Fibroblast of upper back skin (primary cell): ENCODE measurements at places on chromosomes 12 and 14.
A peak's percentile ranks its signal among the peaks of the same experiment; 100 is the strongest.

DNA sequence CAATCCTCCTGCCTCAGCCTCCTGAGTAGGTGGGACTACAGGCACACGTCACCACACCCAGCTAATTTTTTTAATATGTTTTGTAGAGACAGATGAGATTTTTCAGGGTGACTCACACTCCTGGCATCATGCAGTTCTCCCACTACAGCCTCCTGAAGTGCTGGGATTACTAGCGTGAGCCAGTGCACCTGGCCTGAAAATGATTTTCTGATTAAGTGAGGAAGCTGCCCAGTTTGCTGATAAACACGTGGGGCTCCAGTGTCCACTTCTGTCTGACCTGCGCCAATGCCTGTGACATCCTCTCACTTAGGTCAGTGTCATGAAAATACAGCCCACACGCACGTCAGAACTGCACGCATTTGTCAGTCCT, 37.0 kb upstream of the SFSWAP start:
- peak; percentile 13 for DNase-seq

- DNase-seq: peak; percentile 77
Observed at GRCh38 chr12:119178544-119179334, at the start of gene HSPB8. Gene HSPB8 (plus strand): TSS chr12:119178931. CDS start chr12:119179313, 382 bp downstream.

- DNase-seq: peak; percentile 84
Observed at GRCh38 chr12:65470256-65470655, 191.8 kb downstream of the MSRB3 start.

GRCh38 chr12:52389313-52390207, 4.1 kb upstream of the KRT84 start:
- DNase-seq: peak; percentile 22

DNA sequence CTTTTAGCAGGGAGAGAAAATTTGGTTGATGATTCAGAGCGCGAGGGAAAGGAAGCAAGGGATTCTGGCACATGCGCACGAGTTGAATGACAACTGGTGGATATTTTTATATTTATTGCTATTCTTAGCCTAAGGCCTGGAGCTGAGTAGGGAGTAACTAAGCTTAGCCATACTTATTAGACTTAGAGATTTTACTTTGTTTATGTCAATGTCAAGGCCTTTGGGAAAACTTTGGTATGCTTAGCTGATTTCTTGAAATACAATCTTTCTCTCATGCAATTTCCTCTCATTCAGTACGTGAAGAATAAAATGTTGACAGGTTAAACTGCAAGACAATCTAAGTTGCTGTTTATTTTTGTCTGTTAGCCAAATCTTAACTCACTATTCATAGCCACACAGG, 101.1 kb downstream of the CRADD start:
- DNase-seq: peak; percentile 87

- DNase-seq: no peak
Observed at GRCh38 chr12:12488296-12488695, 74.4 kb downstream of the DUSP16 start.

GRCh38 chr12:41486718-41487117, 298.6 kb downstream of the PDZRN4 start:
- DNase-seq: peak; percentile 85

DNA sequence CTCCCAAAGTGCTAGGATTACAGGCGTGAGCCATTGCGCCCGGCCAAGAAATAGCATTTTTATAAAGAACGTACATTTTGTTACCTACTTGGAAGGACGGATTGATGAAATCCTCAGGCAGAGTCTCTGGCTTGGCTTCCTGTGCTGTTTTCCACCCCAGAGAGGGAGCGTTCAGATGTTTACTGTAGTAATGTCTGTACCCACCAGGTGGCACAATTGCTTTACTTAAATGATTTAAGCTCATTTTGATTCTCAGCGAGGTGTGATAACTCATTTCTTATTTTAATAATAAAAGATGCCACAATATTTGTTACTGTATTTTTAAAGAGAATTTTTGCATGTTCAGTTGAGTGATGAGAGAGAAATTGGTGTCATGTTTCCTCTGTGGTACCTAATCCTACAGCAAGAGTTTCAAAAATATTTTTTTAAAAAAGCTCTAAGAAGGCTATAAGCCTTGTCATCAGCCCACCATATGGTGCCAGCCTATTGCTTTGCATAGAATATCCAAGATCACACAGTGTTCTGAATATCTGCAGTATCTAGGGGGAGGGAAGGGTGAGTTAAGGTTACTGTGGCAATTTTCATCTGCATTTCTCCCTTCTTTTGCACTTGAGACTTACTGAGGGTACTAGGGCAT, 82.6 kb upstream of the TRAF3 start:
- DNase-seq: peak; percentile 70

DNA sequence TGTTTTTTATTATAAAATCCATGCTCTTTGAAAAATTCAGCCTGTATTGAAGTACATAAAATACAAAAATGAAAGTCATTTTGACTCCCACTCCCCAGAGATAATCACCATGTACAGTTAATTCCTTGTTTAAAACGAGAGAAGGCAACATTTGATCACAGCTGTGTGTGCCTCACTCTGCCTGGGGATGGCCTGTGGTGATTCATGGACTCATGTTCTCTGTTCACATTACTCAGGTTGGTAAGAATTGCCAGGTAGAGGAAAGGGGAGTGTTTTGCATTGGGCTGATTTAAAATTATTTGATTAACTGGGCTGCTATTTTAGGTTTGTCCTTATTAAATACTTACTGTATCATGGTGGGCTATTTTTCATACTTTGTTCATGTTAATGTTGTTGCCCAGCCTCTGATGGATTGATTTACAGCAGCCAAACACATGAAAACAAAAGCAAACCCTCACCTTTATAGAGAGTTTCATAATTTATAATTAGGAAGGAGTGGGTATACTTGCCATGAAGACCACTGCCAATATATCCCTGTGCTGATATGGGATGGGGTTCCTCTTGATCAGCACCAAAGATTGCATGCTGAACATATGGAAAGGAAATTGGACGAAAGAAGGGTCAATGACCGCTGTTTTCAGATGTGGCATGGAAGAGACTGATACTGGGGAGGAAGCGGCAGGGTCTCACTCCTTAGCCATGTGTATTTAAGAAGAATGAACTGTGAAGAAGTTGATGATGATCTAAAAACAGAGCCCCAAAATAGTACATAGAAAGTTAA, 3.0 kb downstream of the ZBTB1 start:
- no peak for DNase-seq

DNA sequence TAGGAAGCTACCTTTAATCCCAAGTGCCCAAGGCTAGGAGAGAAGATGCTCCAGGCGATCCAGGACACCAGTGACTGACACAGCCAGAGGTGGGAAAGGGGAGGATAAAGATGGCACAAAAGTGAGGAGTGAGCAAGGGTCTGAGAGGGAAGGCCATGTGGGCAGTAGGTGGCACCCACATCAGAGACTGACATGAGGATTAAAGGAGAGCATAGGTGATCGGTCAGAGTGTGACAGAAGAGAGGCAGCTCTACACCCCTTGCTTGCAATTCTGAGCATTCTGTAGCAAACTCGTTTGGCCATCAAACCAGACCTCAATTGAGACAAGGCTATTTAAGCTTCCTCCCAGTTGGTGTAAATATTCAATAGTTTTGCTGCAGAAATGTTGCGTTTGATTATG, 724 bp upstream of the CD27 start:
- no peak for DNase-seq

DNA sequence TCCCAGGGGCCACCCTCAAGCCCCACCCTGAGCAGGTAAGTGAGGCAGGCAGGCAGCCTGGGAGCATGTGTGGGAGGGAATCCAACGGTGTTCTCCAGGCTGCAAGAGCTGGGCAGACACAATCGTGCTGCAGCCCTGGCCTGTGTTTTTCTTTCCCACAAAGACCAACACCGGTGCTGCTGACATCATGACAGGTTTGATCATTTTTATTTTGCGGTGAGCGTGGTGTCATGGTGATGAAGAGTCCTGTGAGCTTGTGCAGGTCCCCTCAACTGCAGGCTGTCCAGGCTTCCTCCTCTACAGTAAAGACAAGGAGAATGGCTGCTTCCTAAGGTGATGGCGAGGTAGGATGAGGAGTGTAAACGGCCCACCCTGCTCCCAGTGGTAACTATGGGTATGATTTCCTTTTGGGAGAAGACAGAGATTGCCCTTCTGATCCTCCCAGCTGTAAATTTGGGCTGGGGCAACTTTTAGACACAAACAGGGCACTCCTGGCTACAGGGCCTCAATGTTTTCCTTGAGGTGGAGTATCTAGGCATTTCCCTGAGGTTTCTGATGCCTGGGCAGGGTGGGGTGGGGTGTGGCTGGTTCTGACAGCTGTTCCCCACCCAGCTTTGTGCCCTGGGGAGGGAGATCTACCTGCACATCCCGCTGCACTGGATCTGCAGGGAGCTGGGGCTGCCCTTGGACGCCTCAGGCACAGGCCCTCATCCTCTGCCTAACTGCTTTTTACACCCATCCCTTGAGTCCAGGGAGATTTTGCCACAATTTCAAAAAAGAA, 109.1 kb downstream of the VCPKMT start:
- no peak for DNase-seq

DNA sequence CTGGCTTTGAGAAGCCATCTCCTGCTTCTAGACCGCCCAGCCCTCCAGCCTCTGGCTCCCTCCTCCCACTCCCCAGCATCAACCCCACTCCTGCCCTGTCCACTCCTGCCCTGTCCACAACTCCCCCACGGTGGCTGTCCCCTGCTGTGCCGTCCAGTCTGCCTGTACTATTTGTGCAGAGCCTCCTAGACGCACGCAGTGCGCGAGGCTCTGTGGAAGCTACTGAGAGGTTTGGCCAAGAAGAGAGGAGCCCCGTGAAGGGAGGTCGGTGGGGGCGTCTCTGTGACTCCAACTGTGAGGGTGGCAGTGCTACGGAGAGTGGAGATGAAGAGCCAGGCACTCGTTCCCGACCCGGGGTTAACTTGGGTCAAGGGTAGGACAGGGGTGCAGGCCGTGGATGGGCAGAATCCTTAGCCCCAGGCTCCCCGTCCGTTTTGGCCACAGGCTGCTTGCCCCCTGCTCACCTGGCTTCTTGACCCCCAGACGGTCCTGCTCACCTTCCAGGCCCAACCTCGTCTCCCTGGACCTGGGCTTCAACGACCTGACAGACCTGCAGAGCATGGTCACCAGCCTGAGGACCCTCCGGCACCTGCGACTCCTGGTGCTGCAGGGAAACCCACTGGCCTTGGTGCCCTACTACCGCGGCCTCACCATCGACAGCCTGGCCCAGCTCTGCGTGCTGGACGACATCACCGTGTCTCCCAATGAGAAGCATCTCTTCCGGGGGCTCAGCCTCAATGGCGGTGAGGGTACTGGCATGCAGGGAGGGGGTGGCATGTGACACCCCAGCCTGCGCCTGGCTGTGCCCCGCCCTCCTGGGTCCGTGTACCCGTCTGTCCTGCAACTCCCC, 6.9 kb downstream of the LRRC43 start:
- DNase-seq: no peak

GRCh38 chr12:55687746-55688145, 20.0 kb downstream of the ITGA7 start:
- no peak for DNase-seq

DNA sequence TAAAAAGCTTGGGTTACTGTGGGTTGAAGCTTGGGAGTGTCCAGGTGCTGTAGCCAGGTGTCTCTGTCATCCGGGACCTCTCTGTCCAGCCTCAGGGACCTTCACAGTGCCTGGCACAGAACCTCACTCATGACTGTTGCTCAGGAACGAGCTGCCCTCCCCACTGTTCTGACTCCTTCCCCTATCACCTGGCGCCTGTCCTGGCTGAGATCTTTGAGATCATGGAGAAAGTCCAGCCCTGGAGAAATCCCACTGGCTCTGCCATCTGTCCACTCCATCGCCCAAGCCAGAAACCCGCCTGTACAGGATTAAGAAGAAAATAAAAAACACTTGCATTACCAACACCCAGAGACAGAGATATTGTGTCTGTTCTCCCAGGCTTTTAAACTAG, 53.5 kb downstream of the DGLUCY start:
- DNase-seq: no peak

DNA sequence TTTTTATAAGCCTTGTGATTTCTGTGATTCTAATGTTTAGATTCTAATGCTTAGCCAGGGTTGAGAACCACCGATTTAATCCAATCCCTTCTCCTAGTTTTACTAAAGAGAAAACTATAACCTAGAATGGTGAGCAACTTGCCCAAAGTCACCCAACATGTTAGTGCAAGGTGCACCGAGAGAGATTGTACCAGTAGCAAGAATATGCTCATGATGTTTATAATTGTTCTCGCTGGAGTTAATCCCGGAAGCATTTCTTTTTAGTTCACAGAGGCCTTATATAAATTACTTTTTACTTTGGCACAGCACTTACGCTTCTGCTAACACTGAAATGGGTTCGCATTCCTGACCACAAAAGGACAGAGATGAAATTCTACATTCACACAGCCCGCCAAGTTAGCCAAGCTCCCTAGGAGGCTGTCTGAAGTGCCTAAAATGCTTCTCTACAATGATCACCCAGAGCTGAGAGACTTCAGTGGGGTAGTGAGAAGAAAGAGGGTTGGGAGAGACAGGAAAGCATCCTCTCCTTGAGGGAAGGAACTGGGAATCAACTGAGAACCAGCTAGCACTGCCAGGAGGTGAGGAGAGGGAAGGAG, 579 bp upstream of the BLOC1S1 start:
- no peak for DNase-seq

- DNase-seq: no peak
Observed at GRCh38 chr12:104994336-104994735, 8.2 kb downstream of the NOPCHAP1 start.

GRCh38 chr12:104653730-104654664, 197.2 kb downstream of the CHST11 start:
- DNase-seq: no peak

DNA sequence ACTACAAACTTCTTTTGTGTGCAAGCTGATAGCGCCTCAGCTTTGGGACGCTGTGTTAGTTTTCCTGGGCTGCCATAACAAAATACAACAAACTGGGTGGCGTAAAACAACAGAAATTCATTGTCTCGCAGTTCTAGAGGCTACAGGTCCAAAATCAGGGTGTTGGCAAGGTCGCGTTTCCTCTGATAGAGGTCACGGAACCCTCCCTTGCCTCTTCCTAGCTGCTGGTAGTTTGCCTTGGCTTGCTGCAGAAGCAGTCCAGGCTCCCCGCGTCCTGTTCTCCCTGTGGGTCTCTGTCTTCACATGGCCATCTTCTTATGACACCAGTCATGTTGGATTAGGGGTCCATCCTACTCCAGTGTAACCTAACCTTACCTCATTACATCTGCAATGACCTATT, 32.8 kb upstream of the PTGR2 start:
- no peak for DNase-seq
